ENCODE measurements at places on chromosomes 1 and 21. TPM values are rescaled to one million over a fixed set of nuclear protein-coding genes. Genes with fewer than 3 reads are reported as not detected.

LRRC3 gene
- total RNA-seq, result 5.7 TPM

GRCh38 chr1:110612060-110612745 lies 6.0 kb upstream of the KCNA2 start:
- no peak for DNase-seq

GRCh38 chr1:9809100-9809510 lies 14.7 kb downstream of the CLSTN1 start:
- no peak for DNase-seq

AIRE gene
- total RNA-seq, result not detected

DNA sequence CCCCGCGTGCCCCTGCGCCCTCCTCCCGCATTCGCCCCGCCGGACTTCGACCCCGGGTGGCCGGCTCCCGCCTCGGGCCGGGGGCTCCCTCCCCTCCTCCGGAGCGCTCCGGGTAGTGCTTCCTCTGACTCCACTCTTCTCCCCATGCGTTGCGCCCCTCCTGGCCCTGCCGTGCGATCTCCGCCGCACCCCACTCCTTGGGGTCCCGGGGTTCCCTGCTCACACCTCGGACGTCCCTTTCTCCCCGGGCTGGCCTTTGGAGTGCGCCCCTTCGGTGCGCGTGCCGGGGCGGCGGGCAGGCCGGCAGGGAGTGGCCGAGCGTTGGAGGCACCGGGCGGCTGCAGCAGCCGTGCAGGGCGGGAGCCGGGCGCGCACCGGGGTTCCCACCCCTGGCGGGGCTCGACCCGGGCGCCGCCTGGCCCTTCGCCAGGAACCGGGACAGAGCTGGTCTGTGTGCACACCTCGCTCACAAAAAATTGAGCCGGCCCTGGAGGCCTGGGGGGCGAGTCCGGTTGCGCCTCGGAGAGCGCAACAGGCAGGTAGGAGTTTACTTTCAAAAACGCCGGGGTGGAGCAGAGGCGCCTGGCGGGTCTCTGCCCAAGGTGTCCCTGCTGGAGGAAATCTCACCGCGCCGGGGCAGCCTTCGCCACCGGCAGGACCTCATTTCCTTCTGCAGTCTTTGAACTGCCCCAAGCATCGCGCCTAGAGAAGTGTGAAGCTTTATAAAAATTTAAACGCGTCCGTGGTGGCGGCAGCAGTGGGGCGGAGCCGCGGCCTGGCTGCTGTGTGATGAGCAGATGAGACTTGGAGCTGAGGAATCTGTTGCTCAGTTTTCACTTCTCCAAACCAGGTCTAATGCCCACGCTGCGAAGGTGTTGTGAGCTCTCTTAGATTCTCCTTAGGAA lies 650 bp downstream of the VANGL1 start:
- peak; percentile 51 for DNase-seq

- no peak for DNase-seq
These were observed 660 bp upstream of the PDE4B start for GRCh38 chr1:65791801-65792668.

- no peak for DNase-seq
These were observed 77.3 kb downstream of the RPE65 start for GRCh38 chr1:68372487-68372886.

DCST1 gene
- total RNA-seq, result not detected

B4GALT2 gene
- 61.7 TPM for total RNA-seq

- DNase-seq, result no peak
These were observed 29.4 kb upstream of the CD101 start for GRCh38 chr1:116971965-116972673.

DNA sequence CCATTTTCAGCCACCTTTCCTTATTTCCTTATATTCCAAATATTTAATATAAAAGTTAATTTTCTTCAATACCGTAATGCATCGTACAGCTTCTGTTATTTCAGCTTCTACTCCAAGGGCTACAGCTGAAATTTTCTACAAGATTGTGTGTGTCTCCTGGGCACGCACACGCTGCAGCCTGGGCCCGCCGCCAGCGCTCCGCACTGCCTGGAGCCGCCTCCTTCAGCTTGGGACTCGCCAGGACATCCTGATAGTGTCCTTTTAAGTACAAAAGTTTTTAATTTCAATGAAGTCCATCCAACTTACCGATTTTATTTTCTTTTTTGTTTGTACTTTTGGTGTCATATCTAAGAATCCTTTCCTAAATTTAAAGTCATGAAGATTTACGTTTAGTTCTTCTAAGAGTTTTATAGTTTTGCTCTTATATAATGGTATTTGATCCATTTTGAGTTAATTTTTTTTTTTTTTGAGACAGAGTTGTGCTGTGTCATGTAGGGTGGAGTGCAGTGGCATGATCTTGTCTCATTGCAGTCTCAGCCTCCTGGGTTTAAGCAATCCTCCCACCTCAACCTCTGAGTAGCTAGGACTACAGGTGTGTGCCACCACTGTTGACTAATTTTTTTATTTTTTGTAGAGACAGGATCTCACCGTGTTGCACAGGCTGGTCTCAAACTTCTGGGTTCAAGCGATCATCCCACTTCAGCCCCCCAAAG lies 82.8 kb downstream of the AXDND1 start:
- no peak for DNase-seq

GRCh38 chr1:189627427-189627826 lies 850.2 kb downstream of the BRINP3 start:
- no peak for DNase-seq

- DNase-seq, result no peak
These were observed 841 bp downstream of the POFUT2 start for GRCh38 chr21:45286671-45287437.

ZC3H12A gene
- 3.0 TPM for total RNA-seq

GRCh38 chr1:18632783-18633421 lies 2.3 kb downstream of the PAX7 start:
- no peak for DNase-seq

- DNase-seq, result no peak
These were observed 3.8 kb upstream of the BCAS2 start for GRCh38 chr1:114585231-114585630.

DNA sequence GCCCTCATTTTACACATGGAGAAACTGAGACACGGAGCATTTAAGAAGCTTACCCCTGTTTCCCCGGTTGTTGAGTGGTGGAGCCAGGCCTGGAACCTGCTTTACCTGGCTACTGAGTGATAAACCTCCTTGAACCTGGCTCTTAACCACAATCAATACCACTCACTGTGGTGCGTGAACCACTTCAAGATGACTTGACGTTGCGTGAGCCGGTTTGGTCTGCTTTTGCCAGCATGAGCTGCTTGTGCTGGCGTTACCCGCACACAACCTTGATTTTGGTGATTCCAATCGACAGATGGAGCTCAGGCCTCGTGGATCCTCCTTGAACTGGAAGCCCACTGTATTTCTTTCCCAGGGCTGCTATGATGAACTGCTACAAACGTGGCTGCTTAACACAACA lies 6.1 kb upstream of the TINAGL1 start:
- no peak for DNase-seq

- no peak for DNase-seq
These were observed 43.9 kb downstream of the ARHGEF16 start for GRCh38 chr1:3498246-3498930.

SOAT1 gene
- total RNA-seq, result 61.1 TPM

DNA sequence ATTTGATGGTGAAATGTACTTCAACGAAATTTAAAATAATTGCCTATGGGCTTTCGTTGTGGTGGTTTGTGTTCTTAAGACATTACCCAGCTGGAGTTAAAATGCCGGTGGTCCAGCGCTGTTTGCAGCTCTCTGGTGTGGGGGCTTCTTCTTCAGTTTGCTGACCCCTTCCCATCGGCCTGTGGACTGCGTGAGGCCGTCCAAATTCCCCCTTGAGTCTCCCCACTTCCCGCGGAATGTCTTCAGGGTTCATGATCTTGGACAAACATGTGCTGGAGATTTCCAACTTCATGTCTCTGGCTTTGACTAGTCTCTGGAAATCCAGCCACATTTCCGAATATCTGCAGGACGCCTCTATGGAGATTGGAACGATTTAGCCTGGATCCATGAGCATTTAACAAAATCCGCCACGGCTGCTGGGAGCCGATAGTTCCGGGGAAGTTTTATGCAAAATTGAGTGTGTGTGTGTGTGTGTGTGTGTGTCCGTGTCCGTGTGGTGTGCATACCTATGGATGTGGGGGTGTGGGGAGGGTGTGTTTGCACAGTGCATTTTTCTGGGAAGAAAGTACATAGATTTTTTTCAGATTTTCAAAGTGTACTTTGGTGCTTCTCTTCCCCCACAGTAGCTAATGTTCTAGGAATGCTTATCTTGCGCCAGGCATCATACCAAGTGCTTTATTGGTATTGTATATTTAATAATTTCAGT lies 117.2 kb downstream of the PCP4 start:
- no peak for DNase-seq

FMO1 gene
- not detected for total RNA-seq

ADGRL4 gene
- total RNA-seq, result not detected

GRCh38 chr1:8122477-8123407 lies 96.6 kb upstream of the ERRFI1 start:
- DNase-seq, result no peak

ADGRB2 gene
- 5.5 TPM for total RNA-seq

DNA sequence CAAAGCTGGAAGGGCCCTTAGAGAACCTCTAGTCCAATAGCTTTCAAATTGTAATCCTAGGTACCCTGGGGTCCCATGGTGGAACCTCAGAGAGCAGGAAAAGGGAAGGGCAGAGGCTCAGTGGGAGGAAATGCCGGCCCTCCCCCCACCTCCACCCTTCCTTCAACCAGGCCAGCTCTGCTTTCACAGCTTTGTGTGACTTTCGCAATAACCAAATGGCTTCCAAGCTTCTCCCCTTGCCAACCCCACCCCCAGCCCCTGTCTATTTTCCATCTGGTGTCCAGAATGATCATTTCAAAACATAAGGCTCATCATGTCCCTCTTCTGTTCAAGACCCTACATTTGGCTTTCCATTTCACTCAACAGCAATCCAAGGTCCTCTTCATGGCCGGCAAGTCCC lies 74.4 kb downstream of the CD58 start:
- no peak for DNase-seq

- no peak for DNase-seq
These were observed 4.5 kb upstream of the NFASC start for GRCh38 chr1:204866051-204866596.

DNA sequence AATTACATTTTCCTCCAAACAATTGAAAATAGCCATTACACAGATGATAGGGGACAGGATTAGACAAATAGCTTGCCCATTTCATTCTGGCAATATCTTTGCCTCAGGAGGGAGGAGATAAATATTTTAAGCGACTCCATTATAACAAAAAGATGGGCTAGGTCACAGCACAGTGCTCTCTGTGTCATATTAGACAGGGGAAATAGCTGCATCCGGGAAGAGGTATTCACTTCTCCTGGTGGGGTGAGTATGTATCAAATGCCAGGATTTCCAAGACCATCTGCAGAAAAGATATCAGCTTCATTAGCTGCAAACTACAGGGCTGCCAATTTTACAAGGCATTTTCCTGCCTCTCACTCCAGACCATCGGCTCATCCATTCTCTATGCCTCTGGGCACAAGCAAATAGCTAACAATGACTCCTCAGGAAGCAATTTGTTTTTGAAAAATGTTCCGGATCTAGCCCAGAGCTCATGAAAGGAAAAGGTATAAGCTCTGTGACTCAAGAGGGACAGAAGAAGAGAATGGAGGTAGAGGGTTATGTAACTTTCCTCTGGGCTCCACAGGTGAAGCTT lies 41.9 kb upstream of the ANGPTL7 start:
- DNase-seq, result no peak

GRCh38 chr21:20647607-20648006 lies 350.6 kb upstream of the NCAM2 start:
- no peak for DNase-seq

GRCh38 chr1:62159940-62160348 lies 34.7 kb upstream of the L1TD1 start:
- DNase-seq, result no peak

GRCh38 chr1:117587499-117588356 lies 18.1 kb upstream of the TENT5C start:
- DNase-seq, result no peak

DNA sequence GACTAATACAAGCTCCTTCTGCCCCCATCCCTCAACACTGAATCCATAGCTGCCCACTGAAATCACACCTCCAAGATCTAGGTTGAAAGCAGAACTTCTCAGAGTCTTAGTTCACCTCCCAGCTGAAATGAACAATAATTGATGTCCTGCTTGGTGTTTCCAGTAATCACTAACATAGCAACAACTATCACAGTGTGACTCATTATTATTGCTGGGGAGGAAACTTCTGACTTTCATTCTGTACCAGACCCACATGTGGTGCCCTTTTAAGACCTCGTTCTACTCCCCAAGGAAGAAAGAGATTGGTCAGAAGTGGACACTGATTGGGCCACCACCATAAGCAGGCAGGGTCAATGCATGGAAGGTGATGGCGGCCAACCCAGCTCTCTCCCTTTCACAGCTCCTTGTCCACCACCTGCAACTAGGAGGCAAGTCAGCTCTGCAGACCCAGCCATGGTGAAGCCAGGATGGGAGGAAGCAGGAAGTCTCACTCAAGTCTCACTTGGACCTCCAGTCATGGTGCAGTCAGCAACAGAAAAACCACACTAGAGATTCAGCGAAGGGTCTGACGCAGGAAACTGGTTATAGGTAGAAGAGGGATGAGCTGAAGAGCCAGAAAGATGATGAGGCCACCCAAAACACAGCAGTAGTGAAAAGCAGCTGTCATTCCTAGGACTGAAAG lies 720.2 kb downstream of the PTPRU start:
- DNase-seq, result no peak

ANXA9 gene
- total RNA-seq, result 3.5 TPM

GRCh38 chr21:35925497-35925896 lies 134.8 kb downstream of the SETD4 start:
- no peak for DNase-seq

DNA sequence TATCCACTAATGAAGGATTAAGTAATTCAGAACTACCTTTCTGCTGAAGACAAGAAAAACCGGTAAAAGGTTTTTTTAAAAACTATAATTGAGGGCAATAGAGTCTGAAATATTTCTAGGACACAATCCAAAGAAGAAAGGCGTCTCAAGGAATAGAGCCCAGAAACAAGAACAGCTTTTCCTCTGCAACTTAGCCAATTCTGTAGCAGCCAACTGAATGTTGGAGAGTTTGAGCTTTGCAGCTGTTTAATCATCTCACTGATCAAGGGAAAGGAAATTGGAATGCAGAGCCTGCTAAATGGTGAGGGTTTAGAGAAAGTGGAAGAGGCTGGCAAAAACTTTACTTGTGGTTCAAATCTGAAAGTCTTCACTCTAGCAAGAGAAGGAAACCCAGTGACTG lies 818.9 kb downstream of the KCNT2 start:
- no peak for DNase-seq

All from progenitor cell of endocrine pancreas (in vitro differentiated cells).